Right lung (tissue), 10 donors: ENCODE measurements at places on chromosomes 7 and 10. TPM values are rescaled to one million over a fixed set of nuclear protein-coding genes. Genes with fewer than 3 reads are reported as not detected.

SYT15B gene
- polyA plus RNA-seq = 5.2 TPM

FAM131B gene
- polyA plus RNA-seq = 1.7 TPM

H2BK1 gene
- not detected for polyA plus RNA-seq

ASAH2 gene
- polyA plus RNA-seq = 5.0 TPM

IDI2 gene
- 0.19 TPM for polyA plus RNA-seq

SUGCT gene
- polyA plus RNA-seq = 4.6 TPM

NPFFR1 gene
- 0.66 TPM for polyA plus RNA-seq

TCF7L2 gene
- 42.9 TPM for polyA plus RNA-seq

VSTM4 gene
- 28.7 TPM for polyA plus RNA-seq

GPR15LG gene
- not detected for polyA plus RNA-seq

ARHGEF35 gene
- 17.7 TPM for polyA plus RNA-seq

DNA sequence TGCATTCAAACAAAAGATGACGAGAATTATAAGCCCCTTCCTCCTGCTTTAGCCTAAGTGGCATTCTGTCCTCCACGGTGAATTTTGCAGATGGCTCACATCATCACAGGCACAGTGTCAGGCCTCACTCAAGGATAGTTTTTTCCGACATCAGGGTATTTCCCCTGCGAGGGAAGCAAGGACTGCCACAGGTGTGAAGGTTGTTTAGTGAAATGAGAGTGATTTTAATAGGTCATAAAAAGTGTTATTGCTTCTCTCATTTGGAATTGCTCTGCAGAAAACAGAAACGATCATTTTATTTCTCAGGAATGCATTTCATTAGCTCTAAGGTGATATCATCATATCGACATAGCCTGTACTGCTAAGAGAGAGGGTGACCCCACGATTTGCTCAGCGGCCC lies 128.7 kb upstream of the LANCL2 start:
- DNase-seq = no peak

DNA sequence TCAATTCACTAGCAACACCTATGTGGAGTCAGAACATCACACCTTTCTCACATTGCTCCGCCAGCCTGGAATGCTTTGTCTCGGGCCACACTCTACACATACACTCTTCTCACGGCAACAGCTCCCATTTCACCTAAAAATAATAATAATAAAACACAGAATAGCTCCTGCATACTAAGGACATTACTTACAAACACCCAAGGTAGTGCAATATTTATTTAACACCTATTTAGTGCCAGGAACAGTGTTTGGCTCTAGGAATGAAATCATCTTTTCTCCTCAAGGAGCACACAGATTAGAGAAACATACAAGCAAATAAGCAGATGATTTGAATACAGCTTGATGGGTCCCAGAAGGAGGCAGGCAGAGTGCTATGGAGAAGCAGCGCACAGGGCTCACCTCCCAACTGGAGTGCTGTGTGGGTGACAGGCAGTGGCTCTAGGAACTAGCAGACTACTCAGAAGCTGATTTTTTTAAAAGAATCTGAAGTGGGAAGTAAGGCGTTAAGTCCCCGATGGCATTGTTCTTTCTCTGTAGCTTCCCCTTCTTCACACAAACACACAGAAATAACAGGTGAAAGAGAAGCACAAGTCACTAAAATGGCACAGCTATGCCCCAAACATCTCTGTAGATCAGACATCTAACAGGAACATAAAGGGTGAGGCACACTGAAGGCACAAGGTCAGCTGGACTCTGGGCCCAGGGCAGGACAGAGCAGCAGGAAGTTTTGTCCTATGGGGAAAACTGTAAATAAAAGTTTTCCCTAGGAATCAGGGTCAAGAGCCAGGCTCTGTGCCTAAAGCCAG lies 16.7 kb downstream of the USP6NL start:
- no peak for DNase-seq

DNA sequence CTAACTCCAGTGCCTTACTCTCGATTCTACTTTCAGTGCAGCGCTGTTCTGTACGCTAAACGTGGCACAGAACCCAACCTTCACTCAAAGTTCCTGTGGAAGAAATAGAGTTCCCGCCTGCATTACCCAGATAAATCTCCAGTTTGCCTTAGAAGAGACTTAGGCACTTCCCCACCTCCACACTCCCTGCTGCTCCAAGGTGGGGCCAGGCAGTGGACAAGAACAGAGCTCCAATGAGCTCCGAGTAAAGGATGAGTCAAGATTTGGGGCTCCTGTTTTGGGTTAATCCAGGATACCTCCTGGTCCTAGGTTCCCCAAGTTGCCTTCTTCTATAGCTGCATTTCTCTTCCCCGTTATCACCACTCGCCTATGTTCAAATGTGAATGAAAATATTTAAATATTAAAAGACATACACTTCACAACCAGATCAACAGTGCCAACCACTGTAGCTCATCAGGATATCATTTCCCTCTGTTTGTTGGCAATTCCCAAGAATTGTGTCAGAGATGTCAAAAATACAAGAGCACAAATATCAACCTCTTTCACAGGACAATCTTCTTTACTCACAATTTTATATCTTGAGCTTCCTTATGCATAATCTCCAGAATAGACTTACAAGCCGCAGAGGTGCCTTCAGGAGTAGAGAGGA lies 48.0 kb downstream of the MALSU1 start:
- DNase-seq = no peak

GRCh38 chr7:87144173-87144657 lies 8.0 kb upstream of the DMTF1 start:
- no peak for DNase-seq

DNA sequence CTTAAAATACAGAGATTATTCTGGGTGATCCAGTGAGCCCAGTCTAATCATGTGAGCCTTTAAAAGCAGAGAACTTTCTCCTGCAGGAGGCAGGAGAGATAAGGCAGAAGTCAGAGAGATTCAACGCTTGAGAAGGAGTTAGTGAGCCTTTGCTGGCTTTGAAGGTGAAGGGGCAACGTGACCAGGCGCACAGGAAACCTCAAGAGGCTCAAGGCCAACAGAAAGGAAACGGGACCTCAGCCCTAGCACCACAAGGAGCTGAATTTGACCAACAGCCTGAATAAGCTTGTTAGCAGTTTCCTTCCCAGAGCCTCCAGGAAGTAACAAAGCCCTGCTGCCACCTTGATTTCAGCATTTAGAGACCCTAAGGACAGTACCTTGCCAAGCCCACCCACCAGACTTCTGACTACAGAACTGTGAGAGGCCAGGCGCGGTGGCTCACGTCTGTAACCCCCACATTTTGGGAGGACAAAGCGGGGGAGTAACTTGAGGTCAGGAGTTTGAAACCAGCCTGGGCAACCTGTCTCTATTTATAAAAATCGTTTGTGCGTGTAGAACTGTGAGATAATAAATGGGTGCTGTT lies 87.3 kb upstream of the KAT6B start:
- DNase-seq = no peak

- no peak for DNase-seq
Measured at GRCh38 chr10:71856619-71857018, 5.6 kb upstream of the PSAP start.

GRCh38 chr10:75165684-75166622 lies 44.6 kb upstream of the VDAC2 start:
- no peak for DNase-seq

GRCh38 chr10:48838834-48839233 lies 100.8 kb downstream of the LRRC18 start:
- no peak for DNase-seq

DNA sequence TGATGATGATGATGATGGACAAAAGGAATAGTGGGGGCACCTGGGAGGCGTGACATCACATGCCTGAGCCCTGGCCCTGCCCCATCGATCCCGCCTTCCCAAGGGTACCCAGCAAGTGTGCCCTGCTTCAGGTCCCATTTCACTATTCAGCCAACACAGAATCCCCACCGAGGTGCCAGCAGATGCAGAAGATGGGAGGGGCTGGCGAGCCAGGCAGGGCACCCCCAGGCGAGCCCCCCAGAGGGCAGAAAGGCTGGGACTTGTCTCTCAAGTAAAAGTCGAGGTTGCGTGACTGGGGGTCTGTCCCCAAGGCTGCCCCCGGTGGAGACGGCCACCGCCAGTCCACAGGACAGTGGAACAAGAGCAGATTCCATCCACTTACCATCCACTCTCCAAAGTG lies 57.5 kb downstream of the INSIG1 start:
- DNase-seq = no peak

- no peak for DNase-seq
Measured at GRCh38 chr7:28151965-28152364, 28.6 kb downstream of the JAZF1 start.

DNA sequence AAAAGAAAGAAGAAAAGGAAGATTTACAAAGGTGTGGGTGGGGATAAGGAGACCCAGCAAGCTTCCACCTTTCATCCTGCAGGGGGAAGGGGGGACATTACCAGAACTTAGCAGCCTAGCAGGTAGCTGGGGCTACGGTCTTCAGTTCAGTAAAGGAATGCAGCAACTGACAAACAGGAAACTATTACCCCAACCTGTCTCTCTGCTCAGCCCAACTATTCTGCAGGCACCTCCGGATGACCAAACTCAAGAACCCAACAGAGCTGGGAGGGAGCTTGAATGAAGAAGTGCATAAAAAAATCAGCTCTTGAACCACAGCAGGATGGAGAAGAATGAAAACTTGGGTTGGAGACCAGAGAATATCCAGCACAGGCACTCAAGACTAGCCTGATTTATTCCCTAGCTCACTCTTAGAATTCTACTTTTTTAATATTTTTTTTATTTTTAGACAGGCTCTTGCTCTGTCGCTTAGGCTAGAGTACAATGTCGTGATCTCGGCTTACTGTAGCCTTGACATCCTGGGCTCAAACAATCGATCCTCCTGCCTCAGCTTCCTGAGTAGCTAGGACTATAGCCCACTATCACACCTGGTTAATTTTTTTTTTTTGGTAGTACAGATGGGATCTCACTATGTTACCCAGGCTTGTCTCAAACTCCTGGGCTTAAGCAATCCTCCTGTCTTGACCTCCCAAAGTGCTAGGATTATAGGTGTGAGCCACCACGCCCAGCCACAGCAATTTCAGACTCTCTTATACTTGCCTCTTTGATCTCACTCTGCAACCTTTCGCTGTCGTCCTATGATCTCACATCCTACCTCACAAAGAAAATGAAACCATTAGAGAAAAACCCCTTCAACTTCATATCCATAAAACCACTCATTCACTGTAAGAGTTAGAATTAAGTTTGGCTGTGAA lies 18.5 kb upstream of the C10orf67 start:
- no peak for DNase-seq

DNA sequence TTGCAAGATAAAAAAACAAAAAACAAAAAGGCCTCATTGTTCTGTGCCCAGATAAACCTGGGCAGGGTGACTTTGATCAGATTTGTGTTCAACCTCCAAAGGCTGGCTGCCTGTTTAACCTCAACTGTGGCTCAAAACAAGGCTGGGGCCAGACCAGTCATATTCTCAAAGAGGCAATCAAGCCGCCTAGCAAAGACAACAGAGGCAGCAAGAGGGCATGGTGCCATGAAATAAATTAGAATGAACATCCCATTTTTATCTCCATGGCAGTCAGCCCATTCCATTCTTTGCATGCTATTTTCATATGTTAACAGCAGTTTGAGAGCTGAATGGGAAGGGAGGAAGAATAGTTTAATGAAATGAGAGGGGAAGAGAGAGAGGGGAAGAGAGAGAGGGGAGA lies 1150.3 kb downstream of the TYW1 start:
- no peak for DNase-seq

DNA sequence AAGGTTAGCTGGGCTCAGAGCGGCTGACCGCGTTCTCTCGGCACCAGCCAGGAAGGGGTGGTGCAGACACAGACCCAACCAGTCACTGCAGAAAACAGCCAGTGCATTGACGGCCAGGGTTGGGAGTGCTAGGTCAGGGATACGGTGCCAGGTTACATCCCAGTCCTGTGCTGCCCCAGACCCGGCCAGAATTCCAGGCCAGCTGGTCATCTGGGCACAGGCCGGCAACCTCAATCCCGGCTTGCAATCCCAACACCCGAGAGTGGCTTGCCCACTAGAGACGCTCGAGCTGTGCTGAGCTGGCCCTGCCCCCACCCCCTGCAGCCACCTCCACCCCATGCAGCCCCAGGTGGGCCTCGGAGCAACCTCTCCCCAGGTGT lies 3.8 kb downstream of the PRAP1 start:
- DNase-seq = no peak

- no peak for DNase-seq
Measured at GRCh38 chr7:19677180-19677579, 31.7 kb downstream of the POLR1F start.

- no peak for DNase-seq
Measured at GRCh38 chr7:116988363-116988989, 35.2 kb downstream of the ST7 start.

- DNase-seq = no peak
Measured at GRCh38 chr10:127973791-127974311, 66.9 kb downstream of the PTPRE start.

DNA sequence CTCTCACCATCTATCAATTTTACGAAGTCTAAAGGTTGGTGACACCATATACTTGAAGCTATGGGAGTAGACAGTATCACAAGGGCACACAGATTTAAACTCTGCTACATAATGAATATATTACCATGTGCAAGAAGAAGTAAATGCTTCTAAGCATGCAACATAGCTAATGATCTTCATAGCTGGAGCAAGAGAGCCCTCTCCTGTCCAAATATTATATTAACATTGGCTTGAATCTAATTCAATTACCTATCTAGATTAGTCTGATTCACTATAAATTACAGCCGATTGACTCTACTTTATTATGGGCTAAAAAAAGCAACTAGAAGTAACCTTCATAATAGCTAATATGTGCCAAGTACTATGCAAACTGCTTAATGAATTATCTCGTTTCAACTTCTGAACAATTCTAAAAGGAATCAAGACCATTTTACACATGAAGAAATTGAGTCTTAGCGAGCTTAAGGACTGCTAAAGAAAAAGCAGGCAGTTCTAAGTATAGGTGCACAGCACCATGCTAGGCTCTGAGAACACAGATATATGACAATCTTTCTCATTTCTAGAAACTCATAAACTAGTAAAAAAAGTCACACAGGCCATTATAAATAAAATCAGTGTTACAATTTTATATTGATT lies 21.9 kb downstream of the FRA10AC1 start:
- peak; percentile 15 for DNase-seq

DNA sequence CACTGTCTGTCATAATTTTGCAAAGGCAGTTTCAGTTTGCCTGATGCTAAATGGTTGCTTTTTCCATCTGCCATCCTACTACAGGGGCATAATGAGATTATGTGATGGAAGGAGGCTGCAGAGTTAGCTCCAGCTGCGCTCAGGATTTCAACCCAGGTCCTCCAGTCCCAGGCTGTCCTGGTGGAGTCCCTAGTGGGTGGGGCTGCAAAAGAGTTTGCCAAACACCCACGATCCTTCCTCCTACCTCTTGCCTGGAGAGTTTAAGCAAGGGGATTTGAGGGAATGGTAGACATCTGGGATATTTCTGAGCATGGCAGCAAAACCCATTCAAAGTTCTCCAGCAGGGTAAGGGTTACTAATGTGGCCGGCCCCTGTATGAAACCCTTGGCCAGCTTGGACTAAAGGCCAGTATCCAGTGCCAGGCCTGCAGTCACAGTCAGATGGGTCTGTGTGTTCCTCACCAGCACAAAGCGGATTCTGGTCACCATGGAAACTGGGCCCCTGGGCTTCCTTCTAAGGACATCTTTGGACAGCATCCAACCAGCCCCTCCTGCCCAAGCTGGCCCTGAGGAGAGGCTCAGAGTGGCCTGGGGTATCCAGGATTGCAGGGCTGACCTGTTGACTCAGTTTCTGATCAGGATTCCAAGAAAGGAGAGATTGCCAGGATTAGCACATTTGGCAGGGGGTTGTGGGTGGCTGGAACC lies 42.7 kb upstream of the CHST3 start:
- DNase-seq = peak; percentile 61
